ENCODE measurements at places on chromosomes 13 and 19.

DNA sequence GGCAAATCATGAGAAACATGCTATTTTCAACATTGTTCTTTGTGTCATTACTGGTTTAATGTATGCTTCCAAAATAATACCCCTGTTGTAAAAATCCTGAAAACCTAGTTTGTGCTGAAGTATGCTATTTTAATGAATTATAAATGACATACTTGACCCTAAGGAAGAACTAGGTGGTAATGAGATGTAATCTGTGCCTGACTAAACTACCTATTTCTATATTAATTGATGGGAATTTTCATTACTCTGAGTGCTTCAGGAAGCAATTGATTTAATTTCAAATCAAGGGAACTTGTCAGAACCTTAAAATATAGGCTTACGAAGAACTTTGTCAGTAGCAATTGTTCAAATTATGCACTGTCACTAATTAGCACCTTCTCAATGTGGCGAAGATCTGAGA, 1005.6 kb upstream of the SLC10A2 start:
- no peaks in the 10 kb centered on the region for H3K4me1 ChIP-seq

GRCh38 chr19:4980838-4981680, 12.1 kb downstream of the KDM4B start:
- no peak overlapping the region for H3K27ac ChIP-seq
- H3K36me3 ChIP-seq: peaks cover 16% of the 10 kb centered on the region
- H3K27me3 ChIP-seq: no peaks in the 10 kb centered on the region
- no peak overlapping the region for H3K4me3 ChIP-seq
- H3K4me1 ChIP-seq: peaks cover 43% of the 10 kb centered on the region

- H3K27me3 ChIP-seq: no peaks in the 10 kb centered on the region
- H3K36me3 ChIP-seq: peaks cover 2% of the 10 kb centered on the region
- no peak overlapping the region for H3K4me3 ChIP-seq
- peak overlapping the region; percentile 84 for H3K27ac ChIP-seq
- H3K4me1 ChIP-seq: peaks cover 78% of the 10 kb centered on the region
These were observed 4.2 kb upstream of the LRRC25 start for GRCh38 chr19:18401580-18402112.

GRCh38 chr13:30711837-30712236, 23.5 kb upstream of the ALOX5AP start:
- H3K4me1 ChIP-seq: peaks cover 56% of the 10 kb centered on the region
- no peak overlapping the region for H3K4me3 ChIP-seq
- H3K27ac ChIP-seq: no peak overlapping the region
- no peaks in the 10 kb centered on the region for H3K36me3 ChIP-seq
- DNase-seq: no peak
